ENCODE measurements at places on chromosomes 3 and 15.

DNA sequence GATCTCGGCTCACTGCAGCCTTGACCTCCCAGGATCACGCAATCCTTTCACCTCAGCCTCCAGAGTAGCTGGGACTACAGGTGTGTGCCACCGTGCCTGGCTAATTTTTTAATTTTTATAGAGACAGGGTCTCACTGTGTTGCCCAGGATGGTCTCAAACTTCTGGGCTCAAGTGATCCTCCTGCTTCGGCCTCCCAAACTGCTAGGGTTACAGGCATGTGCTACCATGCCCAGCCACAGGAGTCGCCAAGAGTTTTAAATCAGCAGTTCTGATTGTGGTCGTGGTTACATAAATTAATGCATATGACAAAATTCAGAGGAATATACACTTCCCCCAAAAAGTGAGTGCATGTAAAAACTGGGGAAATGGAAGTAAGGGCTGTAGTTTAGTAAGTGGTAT, 32.9 kb downstream of the MEGF11 start:
- no peaks in the 10 kb centered on the region for H3K36me3 ChIP-seq
- DNase-seq: no peak
- no peak overlapping the region for H3K4me3 ChIP-seq
- no peak overlapping the region for H3K27ac ChIP-seq

DNA sequence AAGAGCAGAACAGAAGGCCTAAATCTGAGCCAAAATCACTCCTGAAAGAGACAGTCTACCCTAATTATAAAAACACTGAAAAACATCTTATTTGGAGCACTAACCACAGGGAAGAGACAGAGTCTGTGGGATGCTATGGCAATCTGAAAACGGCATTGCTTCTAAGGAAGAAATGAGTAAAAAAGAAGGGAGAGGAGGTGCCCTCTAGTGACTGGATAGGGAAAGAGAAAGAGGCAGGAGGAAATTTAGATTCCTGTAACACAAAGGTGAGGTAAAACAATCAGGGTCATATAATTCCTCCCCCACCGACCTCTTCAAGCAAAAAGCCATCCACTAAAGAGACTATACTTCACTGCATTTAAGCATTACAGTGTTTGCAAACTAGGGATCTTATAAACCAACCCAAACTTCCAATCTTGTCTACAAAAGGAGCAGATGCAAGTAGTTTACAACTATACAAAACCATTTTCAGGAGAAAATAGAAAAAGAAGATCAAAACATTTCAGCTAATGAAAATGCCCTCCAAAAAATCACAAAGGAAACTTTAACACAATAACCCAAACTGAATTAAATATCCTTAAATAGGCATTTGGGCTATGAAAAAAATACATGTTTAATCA, 32.6 kb downstream of the HACD2 start:
- peak; percentile 15 for DNase-seq
- H3K27ac ChIP-seq: no peak overlapping the region
- peaks cover 59% of the 10 kb centered on the region for H3K36me3 ChIP-seq
- H3K27me3 ChIP-seq: no peaks in the 10 kb centered on the region
- H3K4me3 ChIP-seq: no peak overlapping the region

DNA sequence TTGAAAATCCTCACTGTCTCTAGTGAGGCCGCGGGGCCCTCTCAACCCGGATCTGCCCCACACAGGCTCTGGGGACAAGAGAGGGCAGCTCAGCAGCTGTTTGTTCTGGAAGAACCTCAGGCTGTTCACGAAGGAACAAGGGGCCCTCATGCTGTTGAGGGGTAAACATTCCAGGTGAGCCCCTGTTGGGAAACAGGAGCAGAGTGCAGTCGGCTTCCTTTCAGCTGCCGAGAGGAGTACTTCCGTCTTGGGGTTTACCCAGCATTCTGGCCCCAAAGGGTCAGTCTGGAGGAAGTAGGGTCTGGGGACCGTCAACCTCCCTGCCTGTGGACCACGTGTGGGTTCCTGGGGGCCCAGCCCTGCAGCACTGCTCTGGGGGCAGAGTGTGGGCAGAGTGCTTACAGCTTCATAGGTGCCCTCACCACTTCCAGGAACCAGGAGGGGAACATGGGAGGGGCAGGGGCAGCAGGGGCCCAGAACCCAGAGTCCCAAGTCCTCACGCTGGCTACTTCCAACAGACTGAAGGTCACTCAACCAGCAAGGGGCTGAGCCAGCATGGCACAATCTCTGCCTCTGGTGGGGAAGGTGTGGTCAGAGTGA, 49.2 kb upstream of the CTSH start:
- H3K4me3 ChIP-seq: no peak overlapping the region
- H3K36me3 ChIP-seq: no peaks in the 10 kb centered on the region
- no peak for DNase-seq
- peaks cover 37% of the 10 kb centered on the region for H3K4me1 ChIP-seq

GRCh38 chr15:94042180-94042928, 189.0 kb upstream of the MCTP2 start:
- H3K36me3 ChIP-seq: no peaks in the 10 kb centered on the region
- DNase-seq: peak; percentile 57
- peaks cover 1% of the 10 kb centered on the region for H3K27me3 ChIP-seq
- peak overlapping the region; percentile 78 for H3K27ac ChIP-seq

GRCh38 chr15:60017538-60018520, 13.7 kb downstream of the FOXB1 start:
- DNase-seq: no peak
- H3K36me3 ChIP-seq: no peaks in the 10 kb centered on the region
- H3K27ac ChIP-seq: no peak overlapping the region
- peaks cover 3% of the 10 kb centered on the region for H3K27me3 ChIP-seq
- H3K4me1 ChIP-seq: no peaks in the 10 kb centered on the region
- H3K4me3 ChIP-seq: no peak overlapping the region
